Activated naive CD4-positive, alpha-beta T cell treated with anti-CD3 and anti-CD28 coated beads, Interleukin-2, amount 50 U/mL, for 72 hours (primary cell): ENCODE measurements at places on chromosomes 12 and 14. TPM values are rescaled to one million over a fixed set of nuclear protein-coding genes. Genes with fewer than 3 reads are reported as not detected.
A peak's percentile ranks its signal among the peaks of the same experiment; 100 is the strongest.

DNA sequence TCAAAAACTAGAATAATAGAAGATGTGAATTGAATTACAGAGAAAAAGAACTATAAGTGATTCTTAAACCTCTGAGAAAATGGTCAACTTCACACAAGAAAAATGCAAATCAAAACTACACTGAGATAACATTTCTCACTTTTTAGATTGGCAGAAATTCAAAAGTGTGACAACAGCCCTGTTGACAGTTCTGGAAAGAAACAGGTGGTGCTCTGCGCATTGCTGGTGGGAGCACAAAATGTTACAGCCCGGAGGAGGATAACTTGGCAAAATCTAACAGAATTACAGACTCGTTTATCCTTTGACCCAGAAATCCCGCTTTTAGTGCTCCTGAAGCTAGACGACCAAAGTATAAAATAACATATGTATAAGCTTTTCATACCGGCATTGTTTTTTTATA, 222.5 kb upstream of the CNTN1 start:
- DNase-seq = no peak

- DNase-seq = peak; percentile 49
Observed at GRCh38 chr14:68232300-68233055, 412.9 kb downstream of the RAD51B start.

DNA sequence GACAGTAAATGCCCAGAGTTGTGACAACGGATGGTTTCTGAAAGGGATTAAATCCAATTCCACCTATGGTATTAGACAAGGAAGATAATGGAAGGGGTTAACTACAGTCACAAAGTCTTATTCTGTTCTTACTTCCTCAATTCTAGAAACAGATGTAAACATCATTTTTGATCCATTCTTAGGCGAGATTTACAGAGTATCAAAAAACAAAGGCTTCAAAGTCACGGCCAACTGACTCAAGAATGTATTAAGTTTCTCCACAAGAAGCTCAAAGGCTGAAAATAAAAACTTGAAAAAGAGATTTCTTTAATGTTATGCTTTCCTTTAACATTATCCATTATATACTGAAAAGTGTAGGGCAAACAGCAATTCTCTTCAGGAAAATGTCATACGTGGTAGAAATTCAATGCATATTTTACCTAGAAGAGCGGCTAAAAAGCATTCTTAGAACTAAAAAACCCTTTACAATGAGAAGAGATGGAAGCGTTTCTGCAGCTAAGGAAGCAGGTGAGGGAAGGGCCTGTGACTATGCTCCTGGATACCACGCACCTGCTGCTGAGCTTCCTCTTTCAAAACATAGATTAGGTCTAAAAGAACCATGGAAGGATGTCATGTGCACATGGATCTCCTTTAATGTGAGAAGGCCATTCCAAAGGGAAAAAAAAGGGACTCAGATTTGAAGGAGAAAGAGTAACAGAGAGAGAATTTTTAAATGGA, 185.8 kb downstream of the STXBP6 start:
- no peak for DNase-seq

GRCh38 chr14:39175445-39176262, 600 bp downstream of the PNN start:
- no peak for DNase-seq

- DNase-seq = no peak
Observed at GRCh38 chr14:25658988-25659387, 609.0 kb upstream of the STXBP6 start.

DNA sequence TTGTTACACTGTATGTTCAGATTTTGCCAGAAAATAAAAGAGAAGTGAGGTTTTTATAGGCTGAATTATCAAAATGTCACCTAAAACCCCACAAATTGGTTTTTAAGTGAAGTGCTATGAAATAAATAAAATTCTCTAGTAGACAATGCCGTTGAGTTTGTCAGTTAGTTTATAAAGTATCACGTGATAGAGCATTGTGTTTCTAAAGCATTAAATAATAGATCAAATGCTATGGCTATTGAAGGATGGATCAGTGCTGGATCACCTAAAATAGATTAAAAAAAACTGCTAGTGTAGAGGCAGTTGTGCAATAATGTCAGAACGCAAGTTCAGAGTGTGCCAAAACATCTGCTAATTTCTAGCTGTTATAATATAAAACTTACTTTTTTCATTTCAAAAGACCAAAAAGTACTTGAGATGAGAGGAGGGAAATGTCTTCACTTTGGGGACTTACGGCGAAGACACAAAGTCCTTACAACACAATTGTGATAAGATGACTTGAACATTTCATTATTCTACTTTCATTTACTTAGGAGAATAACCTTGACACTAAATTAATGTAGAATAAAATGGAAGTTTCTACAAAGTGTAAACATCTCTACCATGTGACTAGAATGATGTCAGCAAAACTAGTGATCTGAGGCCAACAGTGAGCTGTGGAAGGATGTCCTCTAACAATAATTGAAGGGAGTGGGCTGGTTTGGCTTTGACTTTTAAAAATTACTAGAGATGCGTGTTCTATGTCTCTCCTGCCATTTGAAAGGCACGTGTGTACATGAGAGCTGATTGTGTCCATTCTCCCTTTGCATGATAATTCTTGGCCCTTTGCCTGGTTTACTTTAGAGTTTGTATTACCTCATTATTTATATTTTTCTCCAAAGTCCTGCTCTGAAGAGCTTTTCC, 154.4 kb upstream of the PDE3A start:
- no peak for DNase-seq

- DNase-seq = no peak
Observed at GRCh38 chr14:106087837-106088236, 561.5 kb downstream of the TMEM121 start.

GALNT6 gene
- 8.8 TPM for total RNA-seq

FGF6 gene
- total RNA-seq = not detected
